ENCODE measurements at places on chromosomes 7 and 10.

- no peak for DNase-seq
Observed at GRCh38 chr7:76278540-76278939, 23.9 kb upstream of the HSPB1 start.

DNA sequence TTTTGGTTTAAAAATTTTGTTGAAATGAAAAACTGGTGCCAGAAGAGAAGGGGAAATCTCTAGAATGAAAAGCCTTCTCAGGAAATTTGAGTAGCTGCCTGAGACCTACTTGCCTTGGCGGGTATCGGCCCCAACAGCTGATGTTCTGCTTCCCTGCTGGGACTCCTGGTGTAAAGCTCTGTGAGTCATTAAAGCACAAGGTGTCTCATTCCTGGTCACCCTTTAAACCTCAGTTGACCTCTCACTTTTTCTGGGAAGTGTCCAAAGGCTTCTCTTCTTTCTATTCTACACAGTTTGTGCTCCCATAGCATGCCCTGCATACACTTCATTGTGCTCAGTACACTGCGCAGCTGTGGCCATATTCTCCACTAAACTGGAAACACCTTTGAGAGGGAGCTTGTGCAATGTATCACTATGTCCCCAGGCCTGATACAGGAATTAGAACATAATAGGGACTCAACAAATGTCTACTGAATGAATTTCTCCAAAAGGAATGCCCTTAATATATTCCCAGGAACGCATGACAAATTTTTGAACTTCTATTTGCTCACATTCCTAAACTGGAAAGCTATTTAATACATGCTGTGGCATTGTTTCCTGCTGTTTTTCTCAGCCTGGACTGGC is 303.9 kb downstream of the SDHAF3 start:
- no peak for DNase-seq

DNA sequence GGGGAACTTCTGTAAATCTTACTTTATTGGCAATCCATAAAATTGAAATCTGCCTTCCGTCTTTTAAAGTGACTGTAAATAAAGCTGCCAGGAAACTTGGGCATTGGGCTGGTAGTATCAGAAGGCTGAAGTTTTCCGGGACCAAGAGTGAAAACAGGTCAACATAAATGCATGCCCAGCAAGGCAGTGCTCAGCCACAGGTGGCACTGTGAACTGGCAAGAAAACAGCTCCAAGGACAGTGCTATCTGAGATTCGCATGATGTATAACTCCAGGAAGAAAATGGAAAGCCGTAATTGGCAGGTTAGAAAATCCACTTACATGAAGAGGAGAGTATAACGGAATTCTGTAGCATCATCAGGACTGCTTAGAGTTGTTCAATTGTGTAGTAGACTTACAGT is 1.9 kb upstream of the INSYN2A start:
- no peak for DNase-seq

DNA sequence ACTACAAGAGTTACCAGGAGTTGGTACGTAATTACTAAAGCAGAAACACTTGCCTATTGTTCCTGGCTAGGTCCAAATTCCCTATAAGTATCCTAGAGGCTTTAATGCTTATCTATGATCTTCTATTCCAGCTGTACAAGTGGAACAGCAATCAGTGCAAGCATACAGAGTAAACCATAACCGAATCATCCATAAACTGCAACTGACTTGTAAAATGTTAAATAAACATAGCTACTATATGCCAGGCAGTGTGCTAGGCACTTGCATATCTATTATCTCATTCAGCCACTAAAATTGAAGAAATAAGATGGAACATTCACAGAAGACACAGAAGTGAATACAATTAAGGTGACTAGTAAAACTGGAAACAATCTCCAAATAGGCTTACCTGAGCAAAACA is 55.7 kb downstream of the IRF5 start:
- no peak for DNase-seq

DNA sequence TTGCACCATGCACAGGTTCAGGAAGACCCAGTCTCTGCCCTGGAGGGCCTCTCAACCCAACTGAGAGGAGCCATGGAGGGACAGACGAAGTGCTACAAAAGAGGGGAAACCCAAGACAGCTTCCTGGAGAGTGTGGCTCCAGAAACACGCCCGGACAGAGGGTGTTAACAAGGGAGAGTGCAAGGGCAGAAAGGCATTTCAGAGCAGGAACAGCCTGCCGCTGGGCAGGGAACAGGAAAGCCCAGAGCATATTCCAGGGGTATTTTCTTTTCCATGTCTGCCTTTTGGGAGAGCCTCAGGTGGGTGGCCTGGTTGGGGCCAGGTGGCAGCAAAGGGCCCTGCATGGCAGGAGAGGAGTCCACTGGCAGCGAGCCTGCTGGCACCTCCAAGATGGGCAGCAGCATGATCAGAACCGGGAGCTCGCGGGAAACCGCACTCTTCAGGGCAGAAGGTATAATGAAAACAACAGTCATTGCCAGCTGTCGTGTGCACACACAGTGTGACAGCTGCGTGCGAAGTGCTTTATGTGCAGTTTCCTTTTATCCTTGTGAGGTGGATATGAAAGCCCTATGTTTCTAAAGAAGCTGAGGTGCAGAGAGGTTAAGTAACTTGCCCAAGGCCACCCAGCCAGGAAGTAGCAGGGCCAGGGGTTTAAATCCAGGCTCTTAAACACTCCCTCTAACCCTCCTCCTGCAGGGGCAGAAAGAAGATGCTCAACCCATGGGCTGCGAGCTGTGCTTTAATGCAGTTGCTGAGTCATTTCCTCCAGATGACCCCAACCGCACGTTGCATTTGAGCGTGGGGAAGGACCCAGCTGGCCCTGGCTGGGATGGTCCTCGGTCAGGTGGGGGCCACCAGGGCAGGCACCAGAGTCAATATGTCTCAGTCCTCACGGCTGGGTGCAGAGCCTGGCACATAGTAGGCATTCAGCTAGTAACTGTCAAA is 128.6 kb downstream of the OAT start:
- DNase-seq: no peak

GRCh38 chr10:113006656-113007342 is 56.8 kb downstream of the TCF7L2 start:
- DNase-seq: no peak

DNA sequence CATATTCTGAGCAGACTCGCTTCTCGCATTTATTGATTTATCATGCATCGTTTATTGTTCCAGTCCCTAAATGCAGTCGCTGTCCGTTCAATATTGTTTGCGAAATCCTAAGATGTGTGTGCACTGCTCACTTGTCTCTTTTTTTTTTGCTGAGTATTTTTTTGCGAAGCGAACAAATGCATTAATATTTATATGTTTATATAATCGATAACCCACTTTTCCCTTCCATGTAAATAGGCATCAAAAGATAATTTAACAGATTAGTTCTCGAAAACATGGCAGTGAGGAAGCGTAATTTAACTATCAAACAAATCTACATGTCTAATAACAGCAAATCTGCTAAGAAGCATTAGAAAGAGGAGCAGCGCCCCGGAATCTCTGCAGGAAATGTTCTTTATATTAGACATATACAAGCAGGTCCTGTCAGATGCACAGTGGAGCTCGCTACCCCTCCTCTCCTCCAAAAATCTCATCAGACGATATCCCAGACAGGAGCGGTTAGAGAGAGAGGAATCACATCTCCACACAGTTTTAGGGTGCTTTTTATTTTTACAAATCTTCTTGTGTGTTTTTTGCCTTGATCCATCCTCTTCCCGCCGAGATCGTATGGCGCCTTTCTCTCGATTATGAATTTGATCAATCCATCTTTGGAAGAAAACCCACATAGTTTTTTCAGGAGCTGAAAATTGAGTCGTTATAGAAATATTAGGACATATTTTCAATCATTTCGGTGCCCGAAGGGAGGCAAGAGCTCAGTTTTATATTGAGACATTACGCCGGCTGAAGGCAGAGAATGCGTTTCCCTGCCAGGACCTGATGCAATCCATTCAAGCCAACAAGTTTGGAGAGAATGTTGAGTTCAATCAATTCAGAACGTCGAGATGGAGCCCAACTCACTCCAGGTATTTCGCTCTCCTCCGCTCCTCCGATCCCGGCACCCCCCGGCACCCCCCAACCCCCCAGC is at the start of gene ARID5B:
Gene ARID5B, plus strand, starts transcription at position 871 of the 964 bp plus-strand sequence. Its CDS starts 11 bp downstream, at position 882.
- DNase-seq: peak; percentile 80

DNA sequence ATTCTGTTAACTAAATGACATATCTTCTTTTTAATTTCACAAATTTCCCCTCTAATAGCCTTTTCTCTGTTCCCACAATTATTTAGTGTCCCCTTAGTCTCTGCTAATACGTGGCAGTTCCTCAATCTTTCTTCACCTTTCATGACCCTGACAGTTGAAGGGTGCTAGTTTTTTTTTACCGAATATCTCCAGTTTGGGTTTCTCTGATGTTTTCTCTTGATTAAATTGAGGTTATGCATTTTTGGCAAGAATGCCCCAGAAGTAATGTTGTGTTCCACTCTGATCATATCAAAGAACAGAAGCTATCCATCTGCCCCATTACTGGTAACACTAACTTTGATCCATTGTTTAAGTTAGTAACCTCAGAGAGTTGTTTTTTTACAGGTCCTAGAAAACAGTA is 133.6 kb upstream of the ASAH2 start:
- no peak for DNase-seq

- DNase-seq: no peak
Observed at GRCh38 chr10:69768386-69768785, 33.3 kb upstream of the COL13A1 start.

- no peak for DNase-seq
Observed at GRCh38 chr7:137696376-137696775, 150.4 kb downstream of the DGKI start.

DNA sequence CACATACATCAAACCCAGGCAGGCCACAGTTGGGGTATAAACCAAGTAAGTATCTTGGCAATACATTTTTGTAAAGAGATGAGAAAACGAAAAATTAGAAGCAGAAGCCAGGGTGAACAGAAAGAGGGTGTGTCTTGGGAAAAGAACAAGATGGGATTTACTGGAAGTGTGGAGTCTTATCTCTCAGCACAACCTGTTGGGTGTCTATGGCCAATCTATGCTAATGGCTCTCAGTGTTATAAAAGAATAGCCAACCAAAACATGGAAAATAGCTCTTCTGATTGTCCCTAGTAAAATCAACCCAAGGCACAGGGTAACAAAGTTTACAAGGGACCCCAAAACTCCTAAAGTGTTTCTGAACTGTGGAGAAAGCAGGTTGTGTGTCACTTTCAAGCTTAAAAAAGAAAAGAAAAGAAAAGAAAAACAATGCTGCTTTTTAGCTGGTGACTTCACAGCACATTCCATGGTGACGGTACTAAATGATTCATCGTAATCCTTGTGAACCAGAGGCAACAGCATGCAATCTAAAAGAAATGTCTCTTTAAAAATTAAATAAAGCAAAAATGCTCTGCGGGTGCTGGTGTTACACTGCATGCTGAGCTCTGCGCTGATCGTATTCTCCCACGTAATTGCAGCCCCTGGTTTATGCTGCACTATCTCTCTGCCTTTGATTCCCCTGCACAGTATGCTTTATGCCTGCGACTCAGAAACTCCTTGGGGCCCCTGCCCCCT is 100.8 kb downstream of the C10orf90 start:
- peak; percentile 32 for DNase-seq

- peak; percentile 63 for DNase-seq
Observed at GRCh38 chr7:5634107-5634950, 147.1 kb downstream of the RNF216 start.

GRCh38 chr10:61332581-61332980 is 120.6 kb downstream of the TMEM26 start:
- no peak for DNase-seq

GRCh38 chr7:11579141-11579540 is 252.9 kb downstream of the THSD7A start:
- DNase-seq: no peak

DNA sequence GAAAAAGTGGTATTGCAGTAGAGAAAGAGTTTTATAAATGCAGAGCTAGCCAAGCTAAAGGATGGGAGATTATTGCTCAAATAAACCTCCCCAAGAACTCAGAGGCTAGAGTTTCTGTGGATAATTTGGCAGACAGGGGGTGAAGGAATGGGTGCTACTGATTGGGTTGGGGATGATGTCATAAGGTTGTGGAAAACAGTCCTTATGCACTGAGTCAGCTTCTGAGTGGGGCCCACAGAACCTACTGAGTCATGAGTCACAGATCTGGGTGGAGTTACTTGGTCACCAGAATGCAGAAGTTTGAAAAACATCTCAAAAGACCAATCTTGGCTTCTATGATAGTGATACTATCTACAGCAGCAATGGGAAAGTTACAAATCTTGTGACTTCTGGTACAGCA is 1146.7 kb downstream of the TYW1 start:
- DNase-seq: no peak

DNA sequence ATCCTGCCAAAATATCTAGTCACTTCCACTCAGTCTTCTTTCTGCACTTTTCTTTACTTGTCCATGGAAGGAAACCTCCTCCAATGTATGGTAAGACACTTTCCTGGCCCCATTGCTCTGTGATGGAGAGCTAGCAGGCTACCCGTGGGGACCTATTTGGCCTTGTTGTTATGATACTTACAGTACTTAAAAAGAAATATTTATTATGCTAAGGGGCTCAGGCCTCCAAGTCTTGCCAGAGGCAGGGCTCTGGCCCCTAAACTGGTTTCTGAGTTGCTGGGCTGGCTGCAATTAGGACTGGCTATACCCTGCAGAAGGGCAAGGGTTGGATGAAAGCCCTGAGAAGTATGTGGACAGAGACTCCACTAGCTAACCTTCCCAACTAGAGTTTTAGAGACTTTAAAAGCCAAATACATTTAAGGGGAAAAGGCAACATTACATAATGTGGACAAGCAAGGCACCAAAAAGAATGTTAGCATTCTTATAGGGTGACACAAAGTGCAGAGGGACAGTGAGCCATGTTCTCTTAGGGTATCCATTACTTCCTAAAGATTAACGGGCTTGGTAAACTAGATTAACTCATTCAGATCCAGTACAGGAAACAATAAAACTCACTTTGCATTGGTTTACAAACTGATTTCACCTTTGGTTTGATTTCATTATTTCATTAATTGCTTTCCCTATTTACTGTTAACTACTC is 84.9 kb upstream of the INHBA start:
- DNase-seq: no peak

- DNase-seq: no peak
Observed at GRCh38 chr10:114631666-114632417, 26.2 kb downstream of the ABLIM1 start.

DNA sequence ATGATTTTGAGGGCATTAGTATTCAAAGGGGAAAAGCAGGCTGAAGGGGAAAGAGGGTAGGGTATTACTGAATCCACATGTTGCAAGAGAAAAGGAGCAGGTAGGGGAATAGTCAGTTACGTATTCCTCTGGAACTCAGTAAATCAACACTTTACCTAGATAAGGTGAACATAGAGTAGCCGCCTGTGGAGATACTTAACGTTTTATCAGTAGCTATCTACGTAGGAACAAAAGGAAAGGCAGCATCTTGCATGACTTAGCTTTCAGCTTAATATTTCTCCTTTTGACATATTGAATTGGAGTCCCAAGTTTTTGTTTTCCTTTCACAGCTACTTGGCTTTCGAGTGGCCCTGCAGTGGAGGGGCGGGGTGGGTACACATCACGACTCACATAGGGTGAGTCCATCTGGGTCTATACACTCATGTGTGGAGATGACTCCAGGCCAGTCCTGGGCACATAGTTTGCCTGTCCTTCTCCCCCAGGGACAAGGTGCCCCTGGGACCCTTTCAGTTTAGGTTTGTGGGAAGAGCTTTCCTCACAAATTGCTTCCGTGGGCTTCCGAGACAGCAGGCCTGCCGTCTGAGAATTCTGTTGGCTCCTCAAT is 48.1 kb downstream of the CCNY start:
- no peak for DNase-seq
